GM12891 (cell line): ENCODE measurements at places on chromosomes 6 and 20.

DNA sequence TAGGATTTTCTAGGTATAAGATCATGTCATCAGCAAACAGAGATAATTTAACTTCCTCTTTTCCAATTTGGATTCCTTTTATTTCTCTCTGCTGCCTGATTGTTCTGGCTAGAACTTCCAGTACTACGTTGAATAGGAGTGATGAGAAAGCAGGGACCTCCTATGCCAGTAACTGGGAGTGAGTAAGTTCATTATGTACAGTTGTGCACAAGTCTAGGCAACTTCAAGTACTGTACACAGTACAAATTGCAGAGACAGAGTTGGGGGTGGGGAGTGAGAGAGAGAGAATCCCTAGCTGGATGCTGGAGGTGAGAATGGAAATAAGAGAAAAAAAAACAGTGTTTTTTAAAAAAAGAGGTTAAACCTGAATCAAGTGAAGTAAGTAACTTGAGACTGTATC, 210.2 kb downstream of the MMUT start:
- no peak for DNase-seq

DNA sequence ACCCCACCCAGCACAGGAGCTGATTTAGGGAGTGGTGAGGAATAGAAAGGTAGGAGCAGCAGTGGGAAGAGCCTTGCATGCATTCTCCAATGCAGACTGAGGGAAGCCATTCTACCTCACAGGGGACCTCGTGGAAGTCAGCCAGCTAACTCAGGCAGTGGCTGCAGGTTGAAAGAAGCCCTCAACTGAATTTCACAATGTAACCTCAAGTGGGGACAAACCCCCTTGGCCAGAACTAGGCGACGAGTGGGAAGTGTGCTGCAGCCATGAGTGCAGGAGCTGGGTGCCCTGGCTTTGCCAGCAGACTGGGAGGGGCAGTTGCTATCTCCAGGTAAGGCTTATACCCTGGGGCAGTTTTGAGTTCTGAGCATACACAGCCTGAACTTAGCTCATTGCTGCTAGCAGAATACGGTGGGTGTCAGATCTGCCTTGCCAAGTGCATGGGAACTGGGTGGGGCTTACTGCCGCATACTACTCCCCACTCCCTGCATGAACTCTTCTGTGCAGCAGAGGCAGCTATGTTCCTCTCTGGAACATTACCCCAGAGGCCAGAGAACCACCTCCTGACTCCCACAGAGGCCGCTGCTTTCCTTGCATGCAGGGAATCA, 126.5 kb downstream of the CDK19 start:
- no peak for DNase-seq

DNA sequence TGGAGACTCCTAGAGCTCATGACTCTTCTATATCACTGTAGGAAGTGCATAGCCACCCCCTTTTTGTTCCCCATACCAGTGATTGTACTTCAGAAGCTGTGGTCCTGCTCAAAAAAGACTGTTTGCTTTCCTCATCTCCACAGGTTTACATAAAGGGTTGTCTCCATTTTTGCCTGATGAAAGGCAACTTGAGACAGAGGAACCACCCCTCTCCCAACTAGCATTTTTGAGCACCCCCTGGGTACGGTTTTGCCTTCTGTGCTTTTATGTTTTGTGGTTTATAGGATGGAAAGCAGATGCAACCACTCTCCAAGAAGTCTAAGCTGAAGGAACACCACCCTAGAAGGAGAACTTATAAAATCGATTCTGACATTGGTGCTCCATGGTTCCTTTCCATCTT, 127.7 kb upstream of the SUPT3H start:
- DNase-seq = no peak

DNA sequence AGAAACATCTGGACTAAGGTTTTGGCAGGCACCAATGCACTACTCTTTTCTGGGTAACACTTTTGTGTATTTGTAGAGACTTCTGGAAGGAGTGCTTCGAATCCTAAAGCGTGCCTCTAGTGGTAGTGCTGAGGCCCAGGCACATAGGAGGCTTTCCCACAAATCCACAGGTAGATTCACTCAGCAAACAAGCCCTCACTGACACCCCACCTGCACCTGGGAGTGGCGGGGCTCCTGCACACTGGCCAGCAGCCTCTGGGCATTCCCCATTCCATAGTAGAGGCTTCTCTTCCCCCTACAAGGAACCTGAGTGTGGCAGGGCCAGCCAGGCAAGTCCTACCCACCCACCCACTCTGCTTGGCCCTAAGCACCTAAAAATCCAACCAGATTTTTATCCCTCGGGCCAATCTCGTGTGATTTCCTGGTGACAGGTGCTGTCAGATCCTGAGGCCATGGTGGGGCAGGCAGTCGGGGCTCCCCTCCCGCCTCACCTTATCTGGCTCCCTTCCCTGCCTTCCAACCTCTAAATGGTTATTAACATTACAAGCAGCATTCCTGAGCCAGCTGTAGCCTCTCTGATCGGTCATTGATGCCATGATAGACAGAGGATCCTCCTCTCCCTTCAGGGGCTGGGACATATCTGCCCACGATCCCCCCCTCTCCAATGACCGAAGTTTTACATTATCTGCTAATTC, 82.4 kb downstream of the SLC2A10 start:
- DNase-seq = no peak

GRCh38 chr6:7468382-7469081, 72.9 kb upstream of the DSP start:
- no peak for DNase-seq

GRCh38 chr20:36313926-36314325, 7.8 kb downstream of the DLGAP4 start:
- DNase-seq = no peak

DNA sequence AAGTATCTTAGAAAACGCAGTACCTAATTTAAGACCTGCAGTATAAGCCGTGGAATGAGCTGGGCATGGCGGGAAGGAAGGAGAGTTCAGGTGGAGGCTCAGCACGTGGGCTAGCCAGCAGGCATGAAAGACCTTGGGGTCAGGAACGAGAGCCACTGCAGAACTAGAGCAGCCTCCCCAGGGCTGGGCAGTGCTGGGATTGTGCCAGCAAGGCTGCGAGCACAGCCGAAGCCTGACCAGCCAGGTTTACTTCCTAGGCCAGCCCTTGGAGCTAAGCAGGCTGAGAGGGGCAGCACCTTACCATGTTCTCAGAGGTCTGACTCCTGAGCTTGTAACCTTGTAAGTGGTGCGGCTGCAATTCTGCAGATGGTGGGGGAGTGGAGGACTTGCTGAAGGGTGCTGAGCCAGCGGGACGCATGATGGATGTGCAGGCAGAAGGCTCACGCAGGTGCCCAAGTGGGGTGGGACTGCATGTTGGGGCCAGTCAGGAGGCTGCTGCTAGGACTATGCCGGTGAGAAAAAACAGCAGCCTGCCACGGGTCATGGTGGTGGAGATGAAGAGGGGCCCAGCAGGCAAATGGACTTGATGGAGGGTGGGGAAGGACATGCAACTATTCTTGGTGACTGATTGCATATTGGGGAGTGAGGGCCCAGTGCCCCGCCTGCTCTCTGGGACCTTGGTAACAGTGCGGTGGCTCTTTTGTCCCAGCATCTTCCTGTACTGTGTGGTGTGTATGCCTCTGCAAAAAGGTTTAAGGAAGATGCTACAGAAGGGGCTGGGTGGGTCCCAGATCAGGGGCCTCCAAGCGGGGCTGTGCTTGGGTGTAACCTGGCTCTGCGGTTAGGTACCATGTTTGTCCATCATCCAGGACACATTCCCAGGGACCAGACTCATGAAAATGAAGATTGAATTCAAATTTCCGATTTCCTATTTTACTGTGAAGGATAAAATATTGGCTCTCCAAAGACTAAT, 37.6 kb upstream of the IRF4 start:
- DNase-seq = no peak

- no peak for DNase-seq
Observed at GRCh38 chr6:136549300-136550044, 750 bp downstream of the MAP7 start.

DNA sequence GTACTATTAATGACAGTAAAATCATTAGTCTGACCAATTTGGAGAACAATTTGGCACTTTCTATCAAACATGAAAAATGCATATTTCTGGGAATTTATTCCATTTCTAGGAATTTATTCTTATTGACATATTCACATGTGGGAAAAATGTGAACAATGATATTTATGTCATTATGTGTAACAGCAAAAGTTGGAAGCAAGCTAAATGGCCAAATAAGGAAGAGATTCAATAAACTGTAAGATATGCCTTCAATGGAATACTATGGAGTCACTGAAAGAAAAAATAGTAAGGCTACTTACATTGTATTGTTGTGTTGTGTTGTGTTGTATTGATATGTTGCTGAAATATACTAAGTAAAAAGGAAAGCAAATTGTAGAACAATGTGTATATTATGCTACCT, 100.5 kb upstream of the EDN1 start:
- DNase-seq = no peak

DNA sequence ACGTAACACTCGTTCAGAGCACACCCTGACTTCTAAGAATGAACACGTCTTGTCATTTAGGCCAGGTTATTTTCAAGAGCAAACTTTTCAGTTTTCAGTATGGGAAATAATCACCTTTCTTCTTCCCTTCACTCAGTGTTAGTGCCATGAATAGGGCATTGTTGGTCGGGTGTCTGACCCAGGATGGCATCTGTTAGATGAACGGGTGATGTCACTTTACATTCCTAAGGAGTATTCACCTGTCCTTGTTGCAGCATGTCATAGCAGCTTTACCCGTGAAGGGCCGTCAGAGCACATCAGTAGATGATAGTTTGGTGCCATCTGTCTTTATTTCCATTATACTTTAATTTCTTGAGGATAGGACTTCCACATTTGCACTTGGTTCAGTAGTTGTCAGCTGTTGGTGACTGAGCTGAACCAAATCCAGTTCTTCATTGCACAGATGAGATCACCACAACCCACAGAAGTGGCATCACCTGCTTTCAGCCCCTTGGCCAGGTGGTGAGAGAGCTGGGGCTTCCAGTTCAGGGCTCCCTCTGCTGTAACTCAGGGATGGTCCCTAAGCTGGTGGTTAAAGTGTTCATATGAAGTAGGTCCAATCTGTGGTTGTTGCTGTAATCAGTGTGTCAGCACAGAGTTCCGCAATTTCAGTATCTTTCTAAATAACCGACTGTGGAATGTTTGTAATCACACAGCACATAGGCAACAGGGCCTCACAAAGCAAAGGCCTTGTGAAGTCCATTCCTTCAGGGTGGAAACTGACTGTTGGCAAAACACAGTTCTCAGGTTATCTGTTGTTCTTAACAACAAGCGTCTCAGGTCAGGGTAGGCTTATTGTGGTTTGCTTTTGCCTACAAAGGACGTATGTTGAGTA, 68.2 kb downstream of the FAM120B start:
- no peak for DNase-seq

GRCh38 chr6:14831070-14831469, 414.8 kb upstream of the JARID2 start:
- no peak for DNase-seq

DNA sequence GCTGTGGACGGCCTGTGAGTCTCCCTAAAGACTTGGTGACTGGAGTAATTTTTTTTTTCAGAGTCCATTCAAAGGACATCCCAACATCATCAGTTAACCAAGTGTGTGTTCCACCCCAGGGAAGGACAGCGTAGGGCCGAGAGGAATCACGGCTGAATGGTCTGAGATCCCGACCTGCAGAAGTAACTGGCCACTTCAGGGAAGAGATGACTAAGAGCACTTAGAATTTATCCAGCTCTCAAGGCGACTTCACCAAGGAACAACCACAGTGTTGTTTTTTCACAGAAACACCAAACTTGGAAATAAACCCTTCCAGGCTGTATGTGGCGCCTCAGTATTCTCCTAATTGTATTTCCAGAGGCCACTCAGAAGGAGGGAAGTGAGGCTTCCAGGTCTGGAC, 231.6 kb downstream of the FNDC1 start:
- no peak for DNase-seq

DNA sequence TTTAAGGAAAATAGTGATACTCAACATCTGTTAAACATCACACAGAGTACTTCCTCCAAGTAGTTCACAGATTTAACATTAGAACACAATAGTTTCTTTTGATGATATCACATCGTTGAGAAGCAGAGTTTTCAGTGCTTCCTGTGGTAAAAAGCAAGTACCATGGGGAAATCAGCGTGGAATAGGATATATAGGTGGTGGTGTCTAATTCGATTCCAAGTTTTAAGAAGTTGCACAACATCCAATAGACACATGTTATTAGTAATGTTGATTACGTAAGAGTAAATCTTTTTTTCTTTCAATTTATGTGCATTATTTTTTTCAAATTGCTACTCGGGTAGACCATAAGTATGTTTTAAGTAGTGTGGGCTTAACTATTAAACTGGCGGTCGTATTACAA, 360.7 kb downstream of the NKAIN2 start:
- no peak for DNase-seq

DNA sequence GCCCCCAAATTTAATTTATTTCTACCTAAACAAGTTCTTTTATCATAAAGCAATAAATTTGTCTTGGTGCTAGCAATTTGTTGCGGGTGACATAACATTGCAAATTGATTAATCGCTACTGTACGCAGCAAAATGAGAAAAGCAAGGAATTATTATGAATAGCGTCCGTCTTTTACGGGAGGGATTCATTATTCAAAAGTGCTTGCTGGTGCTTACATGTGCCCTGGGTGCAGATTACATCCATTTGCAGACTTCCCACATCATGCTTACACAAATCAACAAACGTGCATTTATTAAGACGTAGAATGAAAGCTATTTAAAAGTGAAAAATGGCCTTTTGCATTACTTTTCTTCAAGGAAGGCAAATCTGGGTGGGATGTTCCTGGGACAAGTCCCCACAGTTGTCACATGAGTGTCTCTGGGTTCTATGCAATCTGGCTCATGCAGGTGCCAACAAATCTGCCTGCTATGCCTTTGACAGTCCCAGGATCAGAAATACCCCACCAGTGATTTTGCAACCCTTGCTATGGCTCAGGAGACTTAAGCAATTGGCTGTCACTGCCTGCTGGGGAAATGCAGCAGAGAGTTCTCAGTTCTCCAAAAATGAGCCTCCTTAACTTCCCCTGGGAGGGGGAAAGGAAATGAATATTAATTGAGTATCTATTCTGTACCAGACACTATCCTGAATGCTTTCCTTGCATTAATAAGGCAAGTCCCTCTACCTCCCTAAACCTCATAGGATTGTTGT, 30.1 kb upstream of the MAFB start:
- DNase-seq = no peak

- no peak for DNase-seq
Observed at GRCh38 chr6:16425881-16426615, 187.7 kb downstream of the GMPR start.

GRCh38 chr6:140107216-140107615, 732.8 kb upstream of the CITED2 start:
- no peak for DNase-seq

GRCh38 chr6:170050591-170051041, 240.3 kb downstream of the DLL1 start:
- DNase-seq = no peak

- DNase-seq = no peak
Observed at GRCh38 chr6:48490658-48491057, 379.7 kb upstream of the PTCHD4 start.
